ENCODE measurements at places on chromosomes 3 and 15.

- no peak for DNase-seq
Measured at GRCh38 chr3:126781889-126782491, 78.0 kb downstream of the CHCHD6 start.

DNA sequence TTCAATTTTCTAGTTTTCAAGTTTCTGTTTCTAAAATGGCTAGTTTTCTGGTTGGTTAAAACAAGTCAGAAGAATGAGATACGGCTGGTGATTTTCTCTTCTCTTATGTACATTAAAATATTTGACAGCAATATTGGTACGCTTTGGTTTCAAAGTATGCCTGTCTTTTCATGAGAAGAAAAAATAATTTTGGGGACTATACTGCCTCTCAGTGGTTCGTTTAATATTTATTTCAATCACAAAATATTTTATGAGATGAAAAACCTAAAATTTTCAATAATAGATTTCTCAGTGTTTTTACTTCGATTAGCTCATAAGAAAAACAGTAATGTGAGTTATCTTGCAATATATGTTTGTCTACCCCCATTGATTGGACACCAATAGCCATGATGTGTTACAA lies 72.8 kb upstream of the AADACL2 start:
- no peak for DNase-seq

DNA sequence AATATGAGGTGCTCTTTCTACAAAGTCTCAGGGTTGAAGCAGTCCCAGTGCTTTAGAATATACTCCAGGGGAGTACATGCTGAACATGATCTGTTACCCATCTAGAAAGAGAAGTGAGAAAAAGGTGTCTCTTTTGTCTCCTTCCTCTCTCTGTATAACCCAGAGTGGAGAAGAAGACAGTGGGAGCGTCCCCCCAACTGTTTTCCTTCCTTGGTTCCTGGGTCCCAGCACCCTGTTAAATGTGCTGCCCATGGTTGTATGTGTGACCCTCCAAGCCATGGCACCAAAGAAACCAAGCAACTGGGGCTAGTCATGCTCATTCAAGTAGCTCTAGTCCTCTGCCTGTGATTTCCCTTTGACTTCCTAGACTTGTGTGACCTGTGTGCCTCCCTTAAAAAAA lies 683.7 kb downstream of the TBL1XR1 start:
- no peak for DNase-seq

GRCh38 chr3:176872771-176873209 lies 324.5 kb downstream of the TBL1XR1 start:
- DNase-seq = no peak

DNA sequence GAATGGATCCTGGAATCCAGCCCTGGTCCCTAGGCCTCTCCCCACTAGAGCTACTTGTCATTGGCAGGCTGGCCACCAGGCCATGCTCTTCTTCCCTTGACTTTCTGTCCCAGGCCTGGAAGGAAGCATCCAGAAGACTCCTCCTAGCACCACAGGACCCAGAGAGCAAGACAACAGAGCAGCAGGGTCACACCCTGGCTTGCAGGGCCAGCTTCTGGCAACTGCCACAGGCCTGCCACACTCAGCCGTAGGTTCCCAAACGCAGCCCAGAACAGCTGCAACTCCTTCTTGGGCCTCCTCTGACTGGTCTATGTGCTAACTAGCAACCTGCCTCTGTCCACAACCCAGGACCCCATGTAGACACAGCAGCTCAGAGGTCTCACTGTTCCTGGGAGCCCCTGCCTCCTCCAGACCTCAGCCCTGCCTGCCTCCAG lies 36.8 kb upstream of the RPL32 start:
- DNase-seq = no peak

DNA sequence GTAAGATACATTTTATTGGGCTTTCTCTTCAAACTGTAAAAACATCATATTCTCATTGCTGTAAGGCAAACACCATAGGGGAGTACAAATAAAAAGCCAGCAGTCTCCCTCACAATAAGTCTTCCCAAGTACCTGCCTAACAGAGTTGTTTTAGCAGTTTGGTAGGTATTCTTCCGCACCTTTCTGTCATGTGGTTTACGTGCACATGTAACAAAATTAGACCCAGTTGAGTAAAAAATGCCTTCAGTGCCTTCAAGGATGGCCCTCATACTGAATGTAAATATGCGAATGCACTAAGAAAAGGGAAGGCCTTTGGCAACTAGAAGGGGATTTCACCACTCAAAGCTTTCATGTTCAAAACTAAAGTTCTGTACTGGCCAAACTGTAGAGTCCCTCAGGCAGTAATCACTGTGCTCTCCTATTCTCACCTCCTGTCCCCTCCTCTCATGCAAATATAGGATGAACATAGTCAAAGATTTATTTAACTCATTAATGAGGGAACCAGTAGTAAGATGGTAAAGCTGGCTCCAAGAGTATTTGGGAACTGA lies 26.4 kb downstream of the USP3 start:
- DNase-seq = no peak

GRCh38 chr15:73981761-73982221 lies 10.3 kb downstream of the STOML1 start:
- DNase-seq = no peak

- no peak for DNase-seq
Measured at GRCh38 chr15:41982133-41982930, 10.0 kb upstream of the EHD4 start.

GRCh38 chr3:62585861-62586260 lies 212.5 kb upstream of the FEZF2 start:
- DNase-seq = no peak

GRCh38 chr3:62252438-62253157 lies 120.8 kb downstream of the FEZF2 start:
- DNase-seq = no peak

- no peak for DNase-seq
Measured at GRCh38 chr3:138877226-138877625, 42.5 kb upstream of the PIK3CB start.

GRCh38 chr15:67828278-67828968 lies 3.1 kb downstream of the SKOR1 start:
- DNase-seq = no peak

DNA sequence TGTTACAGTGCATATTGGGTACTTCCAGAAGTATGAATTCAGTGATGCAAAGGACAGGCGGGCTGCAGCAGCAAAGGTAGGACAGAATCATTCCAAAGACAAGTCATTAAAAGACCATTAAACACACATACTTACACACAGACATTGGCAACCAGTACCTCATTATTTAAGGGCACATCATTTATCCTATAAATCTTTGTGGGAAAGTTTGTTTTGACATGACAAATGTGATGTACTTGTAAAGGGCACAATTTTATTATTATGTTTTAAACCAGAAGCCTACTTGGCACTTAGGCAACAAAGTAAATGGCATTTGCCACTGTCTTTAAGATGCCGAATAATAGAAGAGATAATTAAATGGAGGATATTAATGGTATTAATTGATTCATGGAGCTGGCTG lies 22.7 kb downstream of the ARIH1 start:
- DNase-seq = no peak

- DNase-seq = no peak
Measured at GRCh38 chr3:48413611-48414010, 16.3 kb downstream of the PLXNB1 start.

GRCh38 chr3:160451602-160452001 lies 2.0 kb upstream of the TRIM59 start:
- no peak for DNase-seq

DNA sequence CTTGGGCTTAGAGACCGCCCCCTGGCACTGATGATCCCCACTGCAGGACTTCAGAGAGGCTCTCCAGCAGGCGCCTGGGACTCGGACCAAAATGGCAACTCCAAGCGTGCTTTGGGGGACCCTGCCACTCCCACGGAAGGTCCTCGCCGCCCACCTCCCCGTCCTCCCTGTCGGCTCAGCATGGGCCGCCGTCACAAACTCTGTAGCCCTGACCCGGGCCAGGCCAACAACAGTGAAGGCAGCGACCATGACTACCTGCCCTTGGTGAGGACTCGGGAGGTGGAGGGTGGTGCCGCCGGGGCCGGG lies 7.7 kb downstream of the ALG3 start:
- DNase-seq = no peak

- DNase-seq = no peak
Measured at GRCh38 chr15:38398134-38398533, 55.8 kb upstream of the FAM98B start.

GRCh38 chr3:6578526-6578925 lies 282.4 kb upstream of the GRM7 start:
- no peak for DNase-seq

DNA sequence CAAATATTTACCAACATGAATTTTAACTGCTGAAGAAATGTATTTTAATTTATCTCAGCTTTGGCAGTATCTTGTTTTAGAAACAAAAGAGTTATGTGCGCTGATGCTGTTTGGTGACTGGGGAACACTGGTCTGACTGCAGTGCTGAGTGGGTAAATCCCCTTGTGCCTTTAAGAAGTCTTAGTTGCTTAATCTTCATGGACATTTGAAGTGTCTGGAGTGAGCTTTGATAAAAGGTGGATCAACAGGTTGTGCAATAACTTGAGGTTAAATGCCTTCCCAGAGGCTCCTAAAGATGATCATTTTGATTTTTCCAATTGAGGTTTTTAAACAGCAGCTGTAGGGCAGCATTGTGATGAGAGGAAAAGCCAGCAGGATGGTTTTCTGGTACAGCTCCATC lies 68.7 kb downstream of the TP63 start:
- no peak for DNase-seq

GRCh38 chr3:6714962-6715361 lies 146.0 kb upstream of the GRM7 start:
- DNase-seq = no peak

DNA sequence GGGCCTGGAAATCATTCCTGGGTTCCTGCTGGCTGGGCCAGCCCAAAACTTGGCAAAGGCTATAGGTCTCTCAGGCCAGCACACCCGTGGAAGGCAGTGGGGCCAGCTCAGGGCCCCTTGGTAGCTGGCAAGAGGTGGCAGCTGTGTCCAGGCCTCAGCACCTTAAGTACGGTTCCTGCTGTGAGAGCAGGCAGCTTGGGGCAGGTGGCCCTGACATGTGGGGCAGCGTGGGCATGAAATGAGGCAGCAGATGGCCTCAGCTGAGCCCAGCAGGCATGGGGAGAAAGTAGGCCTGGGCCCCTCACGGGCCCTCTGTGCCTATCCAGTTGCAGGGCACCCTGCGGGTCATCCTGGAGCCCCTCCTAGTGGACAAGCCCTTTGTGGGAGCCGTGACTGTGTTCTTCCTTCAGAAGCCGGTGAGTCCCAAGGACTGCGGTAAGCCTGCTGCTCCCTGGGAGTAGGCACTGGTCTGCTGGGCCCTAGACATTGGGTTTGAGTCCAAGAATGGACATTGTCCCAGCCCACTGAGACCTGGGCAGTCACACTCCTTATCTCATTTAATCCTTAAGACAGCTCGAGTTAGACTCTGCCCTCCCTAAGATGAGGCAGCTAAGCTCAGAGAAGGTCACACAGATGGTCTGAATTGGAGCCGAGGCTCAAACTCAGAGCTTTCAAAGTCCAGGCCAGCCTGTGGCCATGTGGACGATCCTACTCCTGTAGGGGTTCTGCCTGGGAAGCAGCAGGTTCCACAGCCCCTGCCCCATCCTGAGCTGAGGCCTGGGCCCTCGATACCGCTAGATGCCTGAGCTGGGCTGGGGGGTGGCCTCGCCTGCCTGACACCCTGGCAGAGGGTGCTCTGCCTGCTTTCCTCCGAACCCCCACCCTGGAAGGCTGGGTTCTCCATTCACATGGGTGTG lies 25.5 kb downstream of the ESYT3 start:
- no peak for DNase-seq

GRCh38 chr15:85782064-85782463 lies 12.7 kb downstream of the KLHL25 start:
- DNase-seq = no peak

- DNase-seq = no peak
Measured at GRCh38 chr3:5560199-5560598, 372.7 kb downstream of the EDEM1 start.

- no peak for DNase-seq
Measured at GRCh38 chr3:9192248-9193025, 57.0 kb downstream of the SRGAP3 start.

DNA sequence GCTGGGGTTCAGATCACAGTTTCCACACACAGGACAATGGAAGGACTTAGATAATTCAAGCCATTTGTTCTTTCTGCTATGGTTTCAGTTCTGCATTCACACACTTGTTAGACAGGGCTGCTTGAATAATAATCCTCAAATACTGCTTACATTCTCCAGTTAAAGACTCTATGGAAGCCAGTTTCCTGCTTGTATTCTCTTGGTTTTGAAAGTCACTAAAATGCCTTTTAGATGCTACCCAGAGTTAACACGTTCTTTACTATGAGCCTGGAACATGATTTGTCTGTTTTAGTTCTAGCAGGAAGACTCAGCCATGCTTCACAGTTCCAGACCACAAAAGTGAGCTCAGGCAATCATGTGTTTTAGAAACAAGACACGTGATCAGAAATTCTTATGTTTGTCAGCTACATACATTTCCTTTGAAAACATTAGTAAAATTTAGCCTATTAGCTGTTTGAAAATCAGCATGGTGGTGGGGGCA lies 152.4 kb downstream of the LEKR1 start:
- no peak for DNase-seq

GRCh38 chr3:15023719-15024118 lies 41.4 kb downstream of the MRPS25 start:
- no peak for DNase-seq

DNA sequence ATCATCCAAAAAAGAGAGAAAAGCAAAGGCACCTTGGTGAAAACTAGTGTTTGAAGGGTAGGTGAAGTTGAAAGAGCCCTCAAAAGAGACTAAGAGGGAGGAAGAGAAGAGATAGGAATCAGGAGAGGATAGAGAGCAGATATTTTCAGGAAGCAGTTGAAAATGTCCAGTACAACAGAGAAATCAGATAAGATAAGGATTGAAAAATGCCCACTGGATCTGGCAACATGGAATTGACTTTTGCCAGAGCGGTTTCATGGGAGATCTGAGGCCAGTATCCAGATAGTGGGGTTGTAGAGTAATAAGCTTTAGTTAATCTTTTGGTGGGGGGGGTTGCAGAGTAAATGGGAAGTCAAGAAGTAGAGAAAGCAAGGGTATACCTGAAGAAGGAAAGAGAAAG lies 337.4 kb downstream of the IL5RA start:
- DNase-seq = no peak

DNA sequence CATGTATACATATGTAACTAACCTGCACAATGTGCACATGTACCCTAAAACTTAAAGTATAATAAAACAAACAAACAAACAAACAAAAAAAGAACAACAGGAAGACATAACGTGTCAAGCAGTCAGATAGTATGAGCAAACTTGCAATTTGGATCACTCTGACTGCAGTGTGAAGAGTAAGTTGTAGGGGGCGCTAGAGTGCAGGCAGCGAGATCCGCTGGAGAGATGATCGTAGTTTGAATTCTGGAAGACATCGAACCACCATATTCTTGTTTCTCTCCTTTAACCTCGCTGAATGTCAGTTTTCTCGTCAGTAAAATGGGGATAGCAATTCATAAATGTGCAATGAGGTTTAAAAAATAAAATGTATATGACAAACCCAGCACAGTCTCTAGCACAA lies 165.2 kb upstream of the LMCD1 start:
- DNase-seq = no peak
